Natural killer cell treated with Interleukin-12 subunit alpha and Interleukin-12 subunit beta and Interleukin-15 and Interleukin-18, amount 100 ng/mL, for 72 hours (primary cell): ENCODE measurements at places on chromosomes 11 and 22. TPM values are rescaled to one million over a fixed set of nuclear protein-coding genes. Genes with fewer than 3 reads are reported as not detected.

- DNase-seq, result no peak
Measured at GRCh38 chr11:73478737-73479347, 102.6 kb downstream of the RELT start.

DNA sequence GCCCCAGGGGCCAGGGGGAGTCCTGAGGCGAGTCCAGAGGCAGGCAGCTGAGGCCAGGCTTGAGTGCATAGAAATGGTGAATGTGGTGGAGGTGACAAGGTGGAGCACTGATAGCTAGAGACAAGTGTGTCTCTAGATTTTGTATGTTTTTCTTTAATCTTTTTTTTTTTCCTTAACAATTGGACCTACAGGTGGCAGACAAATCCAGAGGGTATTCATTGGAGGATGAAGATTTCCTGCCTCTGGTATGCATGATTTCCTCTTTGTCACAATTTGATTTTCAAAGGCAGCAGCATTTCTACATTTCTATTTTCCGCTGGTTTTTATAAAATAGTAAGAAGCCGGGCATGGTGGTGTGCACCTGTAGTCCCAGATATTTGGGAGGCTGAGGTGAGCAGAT, 47.7 kb upstream of the DKK3 start:
- DNase-seq, result no peak

GRCh38 chr11:55942785-55943392, 6.7 kb upstream of the OR5I1 start:
- DNase-seq, result no peak

Gene PKDREJ
- total RNA-seq, result 0.07 TPM

DNA sequence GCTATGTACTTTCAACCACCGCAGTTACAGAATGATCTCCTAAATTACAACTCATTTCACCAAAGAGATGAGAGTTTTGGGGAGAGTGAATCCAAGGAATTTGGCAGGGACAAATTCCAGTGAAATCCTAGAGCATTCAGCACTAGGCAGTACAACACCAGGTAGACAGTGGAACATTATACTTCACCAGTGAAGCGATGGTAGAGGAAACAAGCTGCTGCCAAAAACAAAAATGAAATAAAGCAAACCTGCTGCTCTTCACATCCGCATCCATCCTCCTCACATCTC, 16.9 kb downstream of the SMCO4 start:
- no peak for DNase-seq

GRCh38 chr11:128726458-128727139, 32.7 kb downstream of the FLI1 start:
- peak; percentile 77 for DNase-seq

DNA sequence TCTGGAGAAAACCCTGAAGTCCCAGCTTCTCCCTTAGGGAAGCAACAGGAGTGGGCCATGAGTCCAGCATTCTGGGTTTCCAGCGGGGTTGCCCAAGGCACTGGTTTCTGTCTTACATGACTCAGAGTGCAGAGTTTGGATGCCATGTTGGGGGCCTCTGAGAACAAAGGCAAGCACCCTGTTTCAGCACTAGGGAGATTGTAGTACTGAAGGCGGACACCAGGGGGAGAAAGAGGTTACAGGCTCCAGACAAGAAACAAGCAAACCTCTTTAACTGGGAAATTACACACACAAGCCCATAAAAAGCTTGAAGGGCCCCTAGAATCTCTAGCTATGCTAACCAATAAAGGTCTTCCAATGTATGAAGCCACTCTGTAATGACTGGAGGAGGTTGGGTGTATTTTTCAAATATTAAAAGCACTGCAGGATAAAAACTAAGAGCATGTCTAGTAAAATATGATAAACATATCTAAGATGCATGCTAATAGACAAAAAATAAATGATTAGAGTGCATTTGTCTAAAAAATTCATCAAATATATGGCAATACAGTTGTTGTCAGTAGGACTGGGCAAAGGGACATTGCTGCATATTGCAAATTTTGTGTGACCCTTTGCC, 7.1 kb downstream of the MS4A6E start:
- DNase-seq, result no peak

- DNase-seq, result no peak
Measured at GRCh38 chr11:86551288-86552092, 120.9 kb downstream of the ME3 start.

DNA sequence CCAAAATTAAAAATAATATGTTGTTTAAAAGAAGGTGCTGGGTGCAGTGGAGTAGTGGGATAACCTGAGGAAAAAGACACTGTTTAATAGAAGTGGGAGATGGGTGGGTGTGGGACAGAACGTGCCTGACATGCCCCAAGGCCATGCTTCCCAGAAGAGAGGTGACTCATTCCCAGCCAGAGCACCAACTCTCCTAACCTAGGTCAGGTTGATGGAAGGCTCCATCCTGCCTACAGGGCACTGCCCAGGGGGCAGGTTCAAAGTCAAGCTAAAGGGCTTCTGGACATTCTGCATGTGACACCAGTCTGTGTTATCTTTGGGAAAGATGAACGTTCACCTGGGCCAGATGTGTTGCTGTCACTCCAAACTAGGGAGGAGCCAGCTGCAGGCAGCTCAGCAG, 453.1 kb downstream of the SOX6 start:
- DNase-seq, result no peak

Gene CSF2RB
- total RNA-seq, result 47.9 TPM
